Stimulated activated naive B cell treated with anti-CD40 and anti-IgM and Interleukin-4, amounts not matched to agents 10 μg/mL and 1 μg/mL and 100 μg/mL, for 72 hours (primary cell): ENCODE measurements at places on chromosomes 1 and 21.

DNA sequence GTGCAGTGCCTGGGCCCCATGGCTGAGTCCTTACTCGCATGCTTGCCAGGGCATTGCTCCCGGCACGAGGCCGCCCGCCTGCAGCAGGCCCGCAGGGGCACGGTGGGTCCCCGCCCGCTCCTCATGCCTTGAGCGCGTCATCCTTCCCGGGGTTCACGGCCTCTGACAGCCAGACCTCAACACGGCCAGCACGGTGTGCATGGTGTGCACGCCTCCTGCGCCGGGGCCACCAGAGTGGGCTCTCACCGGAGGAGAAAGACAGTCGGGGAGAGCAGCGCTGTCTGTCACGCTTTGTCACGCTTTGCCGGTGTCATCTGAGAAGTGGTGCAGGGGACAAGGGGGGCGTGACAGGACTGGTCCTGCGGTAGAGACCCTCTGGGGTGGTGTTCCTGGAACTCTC is 11.9 kb upstream of the COL18A1 start:
- no peaks in the 10 kb centered on the region for H3K36me3 ChIP-seq
- H3K27ac ChIP-seq: no peak overlapping the region
- DNase-seq: no peak
- H3K4me1 ChIP-seq: no peaks in the 10 kb centered on the region
- H3K27me3 ChIP-seq: peaks cover 29% of the 10 kb centered on the region
- no peak overlapping the region for H3K4me3 ChIP-seq

DNA sequence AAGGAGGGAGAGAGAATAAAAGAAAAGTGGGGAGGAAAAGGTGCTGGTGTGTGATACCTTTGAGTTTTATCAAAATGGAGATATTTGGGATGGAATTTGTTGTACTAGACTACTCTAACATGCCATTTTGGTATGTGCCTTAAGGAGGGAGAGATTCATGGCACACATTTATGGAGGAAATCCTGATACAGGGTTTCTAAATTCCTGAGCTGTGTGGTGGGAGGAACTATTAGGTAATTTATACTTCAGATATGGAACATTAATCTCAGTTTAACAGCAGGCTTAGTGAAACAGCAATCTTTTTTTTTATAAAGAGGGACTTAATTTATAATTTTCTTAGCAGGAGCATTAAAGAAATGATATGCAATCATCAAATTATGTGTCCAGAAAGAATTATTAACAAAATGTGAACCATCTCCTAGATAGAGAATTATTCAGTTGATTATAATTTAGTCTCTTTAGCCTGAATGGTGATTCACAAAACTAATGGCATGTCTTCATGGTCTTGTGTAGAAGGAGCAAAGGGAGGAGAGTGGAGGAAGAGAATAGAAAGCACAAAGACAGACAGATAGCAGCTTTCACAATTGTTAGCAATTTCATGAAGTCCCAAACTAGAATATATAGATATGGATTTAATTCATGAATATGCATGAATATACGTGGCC is 301.6 kb downstream of the HLX start:
- H3K36me3 ChIP-seq: no peaks in the 10 kb centered on the region
- H3K27ac ChIP-seq: no peak overlapping the region
- no peak overlapping the region for H3K4me3 ChIP-seq
- DNase-seq: no peak
- H3K27me3 ChIP-seq: peaks cover 18% of the 10 kb centered on the region
- H3K4me1 ChIP-seq: peaks cover 4% of the 10 kb centered on the region

DNA sequence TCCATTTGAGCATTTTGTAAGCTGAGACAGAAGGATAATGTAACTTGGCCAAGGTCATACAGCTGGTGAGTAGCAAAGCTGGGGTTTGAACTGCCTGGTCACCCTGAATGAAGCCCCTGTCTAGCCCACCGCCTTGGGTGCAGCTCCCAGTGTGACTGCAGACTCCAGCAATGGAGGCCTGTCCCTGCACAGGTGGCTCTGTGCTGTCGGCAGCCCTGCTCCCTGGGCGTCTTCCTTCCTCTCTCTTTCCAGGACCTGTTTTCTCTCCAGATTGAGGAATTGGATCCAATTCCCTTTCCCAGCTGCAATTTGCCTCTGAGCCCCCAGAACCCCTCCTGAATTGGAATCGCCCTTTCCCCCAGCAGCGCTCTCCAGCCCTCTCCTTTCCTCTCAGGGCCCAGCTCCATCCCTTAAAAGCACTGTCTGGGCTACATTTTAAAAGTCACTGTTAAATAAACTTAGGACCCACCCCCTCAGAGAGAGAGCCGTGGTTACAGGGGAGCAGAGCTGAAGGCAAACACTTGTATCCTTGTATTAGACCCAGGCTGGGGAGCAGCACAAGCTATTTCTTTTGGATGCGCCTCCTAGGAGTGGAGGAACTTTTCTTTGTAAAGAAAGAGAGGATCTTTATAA is 161.4 kb upstream of the LMO4 start:
- H3K36me3 ChIP-seq: no peaks in the 10 kb centered on the region
- no peak overlapping the region for H3K27ac ChIP-seq
- no peak overlapping the region for H3K4me3 ChIP-seq
- no peak for DNase-seq
- H3K27me3 ChIP-seq: peaks cover 13% of the 10 kb centered on the region
- H3K4me1 ChIP-seq: no peaks in the 10 kb centered on the region

DNA sequence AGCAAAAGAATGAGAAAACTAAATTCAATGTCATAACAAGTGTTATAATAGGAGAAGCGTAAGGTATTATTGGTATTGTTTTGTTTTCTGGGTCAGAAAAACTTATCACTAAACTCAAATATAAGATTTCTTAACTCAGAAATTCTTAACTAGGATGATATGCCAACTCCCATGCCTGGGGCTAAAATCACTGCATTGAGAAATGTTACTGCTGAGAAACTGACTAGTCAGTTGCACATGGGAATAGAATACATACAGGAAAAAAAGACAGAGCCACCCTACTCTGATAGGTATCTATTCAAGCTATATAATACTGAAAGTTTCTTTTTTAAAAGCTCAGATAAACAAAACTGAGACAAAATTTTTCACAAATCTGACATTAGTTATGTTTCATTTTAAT is 56.3 kb downstream of the PRPF38A start:
- no peaks in the 10 kb centered on the region for H3K4me1 ChIP-seq
- no peak for DNase-seq
- H3K27me3 ChIP-seq: no peaks in the 10 kb centered on the region
- H3K36me3 ChIP-seq: peaks cover 17% of the 10 kb centered on the region
- H3K27ac ChIP-seq: peak overlapping the region; percentile 1

DNA sequence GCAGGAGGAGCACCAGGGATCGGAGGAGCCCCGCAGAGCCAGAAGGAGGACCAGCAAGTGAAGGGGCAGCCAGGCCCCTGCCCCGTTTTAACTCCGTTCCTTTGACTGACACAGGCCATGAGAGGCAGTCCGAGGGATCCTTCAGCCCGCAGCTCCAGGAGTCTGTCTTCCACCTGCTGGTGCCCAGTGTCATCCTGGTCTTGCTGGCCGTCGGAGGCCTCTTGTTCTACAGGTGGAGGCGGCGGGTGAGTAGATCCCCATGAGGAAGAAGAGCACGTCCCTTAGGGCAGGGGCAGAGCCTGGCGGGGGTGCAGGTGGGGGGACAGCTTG is 13.3 kb downstream of the CSF1 start:
- H3K27ac ChIP-seq: peak overlapping the region; percentile 82
- peaks cover 15% of the 10 kb centered on the region for H3K27me3 ChIP-seq
- peaks cover 28% of the 10 kb centered on the region for H3K4me1 ChIP-seq
- no peak for DNase-seq
- no peak overlapping the region for H3K4me3 ChIP-seq
- H3K36me3 ChIP-seq: peaks cover 86% of the 10 kb centered on the region

- H3K4me1 ChIP-seq: peaks cover 17% of the 10 kb centered on the region
- DNase-seq: no peak
- no peaks in the 10 kb centered on the region for H3K27me3 ChIP-seq
- H3K4me3 ChIP-seq: no peak overlapping the region
- no peak overlapping the region for H3K27ac ChIP-seq
- H3K36me3 ChIP-seq: no peaks in the 10 kb centered on the region
Measured at GRCh38 chr1:208185801-208186231, 58.4 kb downstream of the PLXNA2 start.

DNA sequence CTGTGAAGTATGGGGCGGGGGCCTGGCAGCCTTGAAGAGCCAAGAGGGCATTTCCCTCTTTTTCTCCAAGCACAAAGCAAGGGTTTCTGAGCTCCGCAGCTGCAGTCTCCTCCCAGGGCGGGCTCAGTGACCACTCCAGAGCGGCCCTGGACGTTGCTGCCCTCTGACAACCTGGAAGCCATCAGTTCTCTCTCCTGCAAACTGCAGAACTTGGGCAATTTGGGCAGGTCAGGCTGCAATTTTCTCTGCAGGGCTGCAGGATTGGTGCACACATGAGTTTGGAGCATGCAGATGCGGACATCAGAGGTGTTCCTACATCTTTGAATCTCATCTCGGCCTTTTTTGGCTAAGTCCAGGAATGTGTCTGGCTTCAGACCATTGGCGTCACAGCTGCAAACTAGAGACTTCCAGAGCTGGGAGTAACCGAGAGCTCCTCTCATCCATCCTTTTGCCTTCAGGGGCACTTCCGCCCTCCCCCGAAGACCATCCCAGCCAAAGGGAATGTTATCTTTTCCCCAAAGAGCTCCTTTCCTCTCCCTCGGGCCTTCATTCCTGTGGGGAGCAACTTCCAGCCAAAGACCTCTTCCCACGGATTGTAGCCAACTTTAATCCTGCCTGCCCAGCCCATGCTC is 139.6 kb upstream of the WNT4 start:
- H3K4me3 ChIP-seq: no peak overlapping the region
- peaks cover 2% of the 10 kb centered on the region for H3K36me3 ChIP-seq
- no peaks in the 10 kb centered on the region for H3K4me1 ChIP-seq
- peaks cover 39% of the 10 kb centered on the region for H3K27me3 ChIP-seq
- no peak for DNase-seq

GRCh38 chr1:115082949-115083348 is 6.4 kb downstream of the TSPAN2 start:
- DNase-seq: no peak
- H3K4me3 ChIP-seq: no peak overlapping the region
- H3K27ac ChIP-seq: no peak overlapping the region
- H3K36me3 ChIP-seq: no peaks in the 10 kb centered on the region
- peaks cover 14% of the 10 kb centered on the region for H3K27me3 ChIP-seq
- H3K4me1 ChIP-seq: no peaks in the 10 kb centered on the region

DNA sequence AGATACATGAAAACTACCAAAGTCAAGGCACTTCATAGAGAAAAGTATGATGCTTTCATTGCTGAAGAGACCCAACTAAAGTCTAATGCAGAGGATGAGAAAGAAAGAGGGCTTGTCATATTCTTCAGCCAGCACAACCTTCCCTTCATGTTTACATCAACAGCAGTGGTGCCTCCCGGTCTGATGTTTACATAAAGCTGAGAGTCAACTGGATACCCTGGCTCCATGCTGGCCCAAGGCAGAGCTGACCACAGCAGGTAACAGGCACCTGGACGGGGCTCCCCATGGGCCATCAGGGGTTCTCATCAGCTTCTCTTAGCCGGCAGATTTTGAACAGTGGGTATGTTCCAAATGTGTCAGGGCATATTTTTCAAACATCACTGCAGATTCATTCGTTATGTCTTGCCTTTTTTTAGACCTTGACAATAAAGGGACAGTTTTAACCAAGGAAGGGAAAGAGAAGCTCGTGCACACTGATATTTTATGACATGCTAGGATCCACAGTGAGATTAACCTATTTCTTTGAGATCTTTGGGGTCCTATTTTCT is 117.1 kb downstream of the NRIP1 start:
- DNase-seq: no peak
- H3K27me3 ChIP-seq: no peaks in the 10 kb centered on the region
- H3K4me1 ChIP-seq: no peaks in the 10 kb centered on the region
- H3K36me3 ChIP-seq: peaks cover 4% of the 10 kb centered on the region
- H3K4me3 ChIP-seq: no peak overlapping the region
